Right lobe of liver (tissue), 6 donors: ENCODE measurements at places on chromosomes 6 and 20. TPM values are rescaled to one million over a fixed set of nuclear protein-coding genes. Genes with fewer than 3 reads are reported as not detected.

- no peak overlapping the region for H3K4me3 ChIP-seq
- H3K27ac ChIP-seq, result no peak overlapping the region
- DNase-seq, result no peak
- H3K4me1 ChIP-seq, result no peaks in the 10 kb centered on the region
- H3K27me3 ChIP-seq, result no peaks in the 10 kb centered on the region
Observed at GRCh38 chr20:49287555-49288249, 9.8 kb upstream of the ZNFX1 start.

GRCh38 chr20:44644667-44645131 lies 6.8 kb downstream of the ADA start:
- peaks cover 3% of the 10 kb centered on the region for H3K4me1 ChIP-seq
- no peaks in the 10 kb centered on the region for H3K36me3 ChIP-seq
- no peak for DNase-seq
- no peak overlapping the region for H3K27ac ChIP-seq
- H3K27me3 ChIP-seq, result no peaks in the 10 kb centered on the region
- no peak overlapping the region for H3K4me3 ChIP-seq

DNA sequence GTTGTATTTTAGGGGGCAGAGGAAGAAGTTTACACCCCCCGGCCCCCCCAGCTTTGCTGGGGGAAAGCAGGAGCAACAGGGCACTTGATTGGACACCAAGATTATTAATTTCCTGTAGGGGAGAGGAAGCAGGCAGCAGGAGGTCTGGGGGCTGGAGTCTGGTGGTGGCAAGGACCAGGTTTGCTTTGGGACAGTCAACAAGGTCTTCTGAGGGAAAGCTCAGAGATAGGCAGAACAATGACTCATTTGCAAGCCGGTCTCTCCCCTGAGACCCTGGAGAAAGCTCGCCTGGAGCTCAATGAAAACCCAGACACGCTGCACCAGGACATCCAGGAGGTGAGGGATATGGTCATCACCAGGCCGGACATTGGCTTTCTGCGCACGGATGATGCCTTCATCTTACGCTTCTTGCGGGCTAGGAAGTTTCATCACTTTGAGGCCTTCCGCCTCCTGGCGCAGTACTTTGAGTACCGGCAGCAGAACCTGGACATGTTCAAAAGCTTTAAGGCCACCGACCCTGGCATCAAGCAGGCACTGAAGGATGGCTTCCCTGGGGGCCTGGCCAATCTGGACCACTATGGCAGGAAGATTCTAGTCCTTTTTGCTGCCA lies 1.6 kb downstream of the CLVS2 start:
- H3K27me3 ChIP-seq, result peaks cover 5% of the 10 kb centered on the region
- no peaks in the 10 kb centered on the region for H3K4me1 ChIP-seq
- no peaks in the 10 kb centered on the region for H3K36me3 ChIP-seq
- H3K4me3 ChIP-seq, result no peak overlapping the region

DNA sequence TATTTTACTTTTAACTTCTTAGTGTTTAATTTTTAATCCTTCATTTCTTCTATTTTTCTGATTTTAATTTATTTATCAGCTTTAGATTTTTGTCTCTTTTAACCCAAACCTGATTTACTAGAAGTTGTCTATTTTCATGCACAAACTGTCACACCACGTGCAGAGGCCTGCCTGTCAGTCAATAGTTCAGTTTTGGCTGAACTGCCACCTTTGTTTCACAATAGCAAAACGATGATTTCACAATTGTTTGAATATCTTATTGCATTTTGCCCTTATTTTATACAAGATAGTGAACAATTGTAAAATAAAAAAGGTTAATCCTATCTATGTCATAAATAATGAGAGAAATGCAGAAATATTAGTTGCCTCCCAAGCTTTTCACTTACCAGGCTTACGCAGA lies 24.0 kb upstream of the PPP1R3G start:
- H3K4me1 ChIP-seq, result no peaks in the 10 kb centered on the region
- peak; percentile 66 for DNase-seq
- H3K4me3 ChIP-seq, result no peak overlapping the region

DNA sequence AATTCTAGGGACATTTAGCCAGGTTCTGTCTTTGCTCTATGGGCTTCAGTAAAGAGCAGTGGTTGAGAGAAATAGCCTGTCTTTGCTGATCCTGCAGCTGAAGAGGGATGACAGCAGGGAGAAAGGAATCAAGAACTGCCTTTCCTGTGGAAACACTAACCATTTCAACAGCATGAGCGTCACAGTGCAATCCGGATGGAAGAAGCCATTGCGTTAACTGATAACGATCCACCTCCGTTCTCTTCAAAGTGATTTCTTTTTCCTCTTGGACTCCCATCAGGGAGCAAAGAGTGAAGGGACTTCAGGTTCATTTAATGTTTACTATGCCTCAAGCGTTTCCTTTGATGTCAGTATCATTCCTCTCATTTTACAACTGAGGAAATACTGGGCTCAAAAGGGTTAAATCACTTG lies 35.2 kb upstream of the EEF1E1 start:
- no peaks in the 10 kb centered on the region for H3K36me3 ChIP-seq
- H3K27me3 ChIP-seq, result no peaks in the 10 kb centered on the region
- no peak overlapping the region for H3K4me3 ChIP-seq
- no peak for DNase-seq
- no peak overlapping the region for H3K27ac ChIP-seq
- H3K4me1 ChIP-seq, result no peaks in the 10 kb centered on the region

DNA sequence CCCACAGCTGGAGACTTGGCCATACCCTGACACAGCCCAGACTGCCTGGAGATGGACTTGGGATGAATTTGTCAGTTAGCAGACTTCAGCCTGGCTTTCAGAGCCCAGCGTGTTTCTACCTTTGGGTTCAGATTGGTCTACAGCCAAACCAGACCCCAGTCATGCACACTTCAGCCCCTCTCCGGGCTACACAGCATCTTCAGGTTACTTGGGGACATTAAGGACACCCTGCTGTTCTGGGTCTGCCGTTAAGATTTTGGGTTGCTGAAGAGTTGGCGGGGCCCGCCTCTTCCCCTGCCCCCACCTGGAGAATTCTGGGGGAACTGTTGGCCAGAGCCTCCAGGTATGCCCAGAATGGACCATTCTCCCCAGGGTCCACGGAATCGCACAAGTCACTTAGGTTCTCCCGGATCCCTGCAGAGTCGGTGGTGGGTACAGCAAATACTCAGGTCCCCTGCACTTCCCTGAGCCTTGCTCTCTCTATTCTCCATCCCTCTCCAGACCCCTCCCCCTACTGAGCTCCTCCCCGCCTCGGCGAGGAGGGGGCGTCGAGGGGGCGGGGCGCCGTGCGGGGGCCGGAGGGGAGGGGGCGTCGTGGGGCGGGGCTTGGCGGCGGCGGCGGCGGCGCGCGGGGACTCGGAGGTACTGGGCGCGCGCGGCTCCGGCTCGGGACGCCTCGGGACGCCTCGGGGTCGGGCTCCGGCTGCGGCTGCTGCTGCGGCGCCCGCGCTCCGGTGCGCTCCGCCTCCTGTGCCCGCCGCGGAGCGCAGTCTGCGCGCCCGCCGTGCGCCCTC lies at the start of gene PTK7:
Gene PTK7 (plus strand): TSS at position 645 of the 794 bp plus-strand sequence. CDS start 175 bp downstream, outside the sequence.
- peaks cover 32% of the 10 kb centered on the region for H3K36me3 ChIP-seq
- H3K27me3 ChIP-seq, result no peaks in the 10 kb centered on the region
- peak within 1 kb of the TSS; percentile 47 for H3K4me3 ChIP-seq
- no peak for DNase-seq
- H3K27ac ChIP-seq, result no peak within 1 kb of the TSS

- H3K4me3 ChIP-seq, result peak overlapping the region; percentile 93
- no peaks in the 10 kb centered on the region for H3K36me3 ChIP-seq
- H3K27me3 ChIP-seq, result no peaks in the 10 kb centered on the region
- peaks cover 24% of the 10 kb centered on the region for H3K4me1 ChIP-seq
- DNase-seq, result peak; percentile 91
Observed at GRCh38 chr6:119348096-119348747, 1.3 kb downstream of the MAN1A1 start.

GRCh38 chr20:59780494-59781185 lies 152.8 kb downstream of the SYCP2 start:
- H3K27me3 ChIP-seq, result no peaks in the 10 kb centered on the region
- no peaks in the 10 kb centered on the region for H3K36me3 ChIP-seq
- H3K4me1 ChIP-seq, result no peaks in the 10 kb centered on the region
- no peak overlapping the region for H3K27ac ChIP-seq
- DNase-seq, result no peak

The TFAP2B gene
- total RNA-seq, result not detected

The RXRB gene
- 28.2 TPM for total RNA-seq

The CST7 gene
- total RNA-seq, result 1.2 TPM

The CLPSL2 gene
- total RNA-seq, result not detected

The VPS52 gene
- total RNA-seq, result 27.7 TPM

The SCUBE3 gene
- 0.06 TPM for total RNA-seq

The WFDC5 gene
- total RNA-seq, result not detected

The HRH3 gene
- total RNA-seq, result not detected
